Placental epithelial cell (primary cell): ENCODE measurements at places on chromosomes 16 and 17. TPM values are rescaled to one million over a fixed set of nuclear protein-coding genes. Genes with fewer than 3 reads are reported as not detected.

The LAT gene
- 0.79 and 1.2 TPM in 2 replicates for total RNA-seq

The NXN gene
- total RNA-seq, result 28.6 and 38.1 TPM in 2 replicates

The NHLRC4 gene
- total RNA-seq, result 0.33 and 0.39 TPM in 2 replicates

The HEATR9 gene
- total RNA-seq, result not detected in 2 replicates

The ABCC6 gene
- total RNA-seq, result 0.79 TPM in 1 of 2 replicates, not detected in the other

The SOST gene
- total RNA-seq, result not detected in 2 replicates

The PNMT gene
- 72.1 and 224 TPM in 2 replicates for total RNA-seq

The ZPBP2 gene
- not detected in 2 replicates for total RNA-seq

The FGF11 gene
- 2.1 and 3.9 TPM in 2 replicates for total RNA-seq

The PPL gene
- 14.2 and 33.4 TPM in 2 replicates for total RNA-seq

The ALDH3A1 gene
- total RNA-seq, result 0.11 TPM in 1 of 2 replicates, not detected in the other

The COASY gene
- total RNA-seq, result 20.4 and 27.2 TPM in 2 replicates

The CFAP97D1 gene
- total RNA-seq, result not detected in 2 replicates

The FZD2 gene
- total RNA-seq, result 11.8 and 13.7 TPM in 2 replicates

The FBXL16 gene
- total RNA-seq, result 0.11 TPM in 1 of 2 replicates, not detected in the other

The CLEC3A gene
- not detected in 2 replicates for total RNA-seq

The KRTAP9-4 gene
- total RNA-seq, result not detected in 2 replicates

The OTOA gene
- under 0.01 and 0.11 TPM in 2 replicates for total RNA-seq

The TBC1D3G gene
- total RNA-seq, result not detected in 2 replicates

The SEC14L5 gene
- total RNA-seq, result under 0.01 and 0.11 TPM in 2 replicates

The SULT1A4 gene
- 1.2 TPM in 1 of 2 replicates, not detected in the other for total RNA-seq
